ENCODE measurements at places on chromosomes 3 and 15. TPM values are rescaled to one million over a fixed set of nuclear protein-coding genes. Genes with fewer than 3 reads are reported as not detected.

The ARPP21 gene
- 1.9 TPM for total RNA-seq

The KCNH8 gene
- total RNA-seq: 1.0 TPM

The FGD5 gene
- 6.1 TPM for total RNA-seq

The CHRM5 gene
- total RNA-seq: not detected

The SLC15A2 gene
- 4.5 TPM for total RNA-seq

The SKOR1 gene
- 0.63 TPM for total RNA-seq

The GABRR3 gene
- total RNA-seq: not detected

The CCDC39 gene
- total RNA-seq: not detected

The ARL14 gene
- total RNA-seq: 11.6 TPM

The BSN gene
- total RNA-seq: 0.17 TPM

The ZPLD1 gene
- total RNA-seq: not detected

The LNP1 gene
- 1.3 TPM for total RNA-seq

The NOX5 gene
- total RNA-seq: not detected

The CSTA gene
- 1.8 TPM for total RNA-seq

The TNNC1 gene
- 2.5 TPM for total RNA-seq

The ZNF80 gene
- not detected for total RNA-seq

The XCR1 gene
- total RNA-seq: 0.13 TPM

The C3orf18 gene
- total RNA-seq: 14.1 TPM

The ZIC1 gene
- not detected for total RNA-seq

The CCDC54 gene
- total RNA-seq: not detected

The P2RY12 gene
- total RNA-seq: 0.32 TPM

The CFAP92 gene
- 1.3 TPM for total RNA-seq

The RPP25 gene
- 13.6 TPM for total RNA-seq

The IMPG2 gene
- total RNA-seq: 0.09 TPM

The ZXDC gene
- 37.7 TPM for total RNA-seq

The WDR72 gene
- total RNA-seq: 0.41 TPM

The ZCWPW2 gene
- 0.90 TPM for total RNA-seq

The MASP1 gene
- total RNA-seq: 9.7 TPM

The SLC4A7 gene
- total RNA-seq: 21.2 TPM

The DUOXA1 gene
- 1.6 TPM for total RNA-seq

The FBLN2 gene
- 10.2 TPM for total RNA-seq

The SLTM gene
- total RNA-seq: 82.8 TPM

The BCHE gene
- total RNA-seq: 1.2 TPM

The CASR gene
- 0.32 TPM for total RNA-seq

The ZSCAN29 gene
- 26.7 TPM for total RNA-seq

The KLF15 gene
- 1.3 TPM for total RNA-seq

The CLDN16 gene
- total RNA-seq: not detected

The KCNAB1 gene
- total RNA-seq: 13.5 TPM

The CHST2 gene
- 1.1 TPM for total RNA-seq

All from mucosa of descending colon (tissue), 3 donors.